WTC11 (cell line): ENCODE measurements at places on chromosomes 11 and 22. TPM values are rescaled to one million over a fixed set of nuclear protein-coding genes. Genes with fewer than 3 reads are reported as not detected.

DNA sequence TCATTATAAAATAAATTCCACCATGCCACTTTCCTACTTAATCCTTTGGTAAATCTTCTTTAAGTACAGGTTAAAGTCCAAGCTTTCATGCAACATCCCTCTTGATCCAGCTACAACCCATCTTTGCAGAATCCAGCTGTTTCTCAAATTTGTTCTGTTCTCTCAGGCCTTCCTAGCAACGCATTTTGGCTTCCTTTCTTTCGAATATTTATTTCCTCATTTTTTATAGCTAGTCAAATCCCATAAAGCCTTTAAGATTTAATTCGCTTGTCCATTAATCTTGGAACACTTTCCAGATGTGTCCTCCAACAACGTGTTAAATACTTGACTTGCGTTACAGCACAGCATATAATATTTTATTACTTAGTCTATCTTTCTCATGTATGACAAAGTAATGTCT lies 600.1 kb upstream of the CHORDC1 start:
- peaks cover 2% of the 10 kb centered on the region; the same call in 1 of the 2 replicates for H3K4me1 ChIP-seq
- H3K36me3 ChIP-seq: no peaks in the 10 kb centered on the region
- H3K27me3 ChIP-seq: no peaks in the 10 kb centered on the region; the same call in 1 of the 2 replicates
- no peak for DNase-seq

- H3K27me3 ChIP-seq: no peaks in the 10 kb centered on the region
- peak overlapping the region; percentile 30; the same call in 1 of the 2 replicates for H3K4me3 ChIP-seq
- peaks cover 26% of the 10 kb centered on the region for H3K4me1 ChIP-seq
- peak; percentile 83 for DNase-seq
- H3K27ac ChIP-seq: peak overlapping the region; percentile 95
- H3K36me3 ChIP-seq: peaks cover 15% of the 10 kb centered on the region
Measured at GRCh38 chr11:67277231-67277961, 11.1 kb downstream of the GRK2 start.

GRCh38 chr22:39490135-39490798 lies 11.8 kb upstream of the MIEF1 start:
- H3K4me3 ChIP-seq: peak overlapping the region; percentile 38
- H3K4me1 ChIP-seq: peaks cover 8% of the 10 kb centered on the region
- no peaks in the 10 kb centered on the region for H3K36me3 ChIP-seq
- H3K27ac ChIP-seq: no peak overlapping the region

DNA sequence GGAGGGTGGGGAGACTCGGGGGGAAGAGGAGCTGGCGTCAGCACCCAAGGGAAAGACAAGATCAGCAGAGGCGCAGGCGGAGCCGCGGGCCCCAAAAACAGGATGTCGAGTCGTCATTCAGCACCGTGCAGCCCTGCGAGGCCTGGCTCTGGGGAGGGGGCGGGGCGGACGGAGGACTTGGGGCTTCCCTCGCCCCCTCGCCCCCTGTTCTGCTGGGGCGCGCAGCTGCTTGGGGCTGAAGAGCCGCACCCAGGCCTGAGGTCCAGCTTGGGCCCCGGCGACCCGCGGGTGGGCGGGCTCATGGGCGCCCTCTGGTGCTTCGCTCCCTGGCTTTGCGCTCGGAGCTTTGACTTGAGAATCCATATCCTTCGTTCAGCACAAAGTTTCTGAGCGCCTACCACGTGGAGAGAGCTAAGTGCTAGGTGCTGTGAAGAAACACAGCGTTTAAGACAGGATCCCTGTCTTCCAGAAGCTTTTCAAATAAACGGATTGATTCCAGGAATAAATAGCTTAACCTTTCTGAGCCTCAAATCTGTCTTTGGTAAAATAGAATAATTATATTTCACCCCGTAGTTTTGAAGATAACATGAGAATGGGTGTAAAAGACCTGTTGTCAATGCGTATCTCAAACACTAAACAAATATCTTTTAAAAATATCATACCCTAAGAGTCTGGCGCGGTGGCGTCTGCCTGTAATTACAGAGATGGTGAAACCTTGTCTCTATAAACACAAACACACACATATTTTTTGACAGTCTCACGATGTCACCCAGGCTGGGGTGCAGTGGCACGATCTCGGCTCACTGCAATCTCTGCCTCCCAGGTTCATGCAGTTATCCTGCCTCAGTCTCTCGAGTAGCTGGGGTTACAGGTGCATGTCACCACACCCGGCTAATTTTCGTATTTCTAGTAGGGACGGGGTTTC lies 929 bp upstream of the RHOG start:
- peak overlapping the region; percentile 72 for H3K4me3 ChIP-seq
- H3K36me3 ChIP-seq: no peaks in the 10 kb centered on the region
- peaks cover 9% of the 10 kb centered on the region for H3K27me3 ChIP-seq
- DNase-seq: peak; percentile 84
- peaks cover 36% of the 10 kb centered on the region for H3K4me1 ChIP-seq

DGCR8 gene
- 39.5 to 55.0 TPM (median 41.2 TPM) in 3 replicates for total RNA-seq

- no peak overlapping the region for H3K4me3 ChIP-seq
- peaks cover 36% of the 10 kb centered on the region for H3K36me3 ChIP-seq
- H3K4me1 ChIP-seq: peaks cover 20% of the 10 kb centered on the region
Measured at GRCh38 chr11:6608726-6609501, 3.1 kb downstream of the TAF10 start.

ANO5 gene
- 6.3 to 6.9 TPM (median 6.7 TPM) in 3 replicates for total RNA-seq

GRCh38 chr11:104881117-104881794 lies 17.0 kb downstream of the CASP12 start:
- H3K4me3 ChIP-seq: no peak overlapping the region
- DNase-seq: no peak
- peak overlapping the region; percentile 70 for H3K27ac ChIP-seq
- H3K36me3 ChIP-seq: no peaks in the 10 kb centered on the region
- no peaks in the 10 kb centered on the region for H3K27me3 ChIP-seq

DNAJB7 gene
- not detected in 3 replicates for total RNA-seq
